ENCODE measurements at places on chromosomes 2 and 18.
A peak's percentile ranks its signal among the peaks of the same experiment; 100 is the strongest.

- peak; percentile 33 for DNase-seq
These were observed 2.5 kb downstream of the MERTK start for GRCh38 chr2:111900859-111901258.

DNA sequence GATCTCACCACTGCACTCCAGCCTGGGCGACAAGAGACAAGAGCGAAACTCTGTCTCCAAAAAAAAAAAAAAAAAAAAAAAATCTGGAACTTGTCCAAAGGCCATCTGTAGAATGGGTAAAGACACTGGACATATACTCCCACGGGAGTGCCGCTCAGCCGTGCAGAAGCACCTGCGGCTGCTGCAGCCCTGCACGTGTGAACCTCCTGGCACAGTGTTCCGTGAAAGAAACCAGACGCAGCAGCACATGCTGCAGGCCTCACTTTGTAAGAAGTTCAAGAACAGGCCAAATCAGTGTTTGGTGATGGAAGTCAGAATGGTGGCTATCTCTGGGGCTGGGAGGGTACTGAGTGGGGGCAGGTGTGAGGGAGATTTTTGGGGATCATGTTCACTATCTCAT, 6.5 kb downstream of the CHRND start:
- DNase-seq, result no peak

GRCh38 chr2:215367662-215368492, 56.0 kb downstream of the ATIC start:
- DNase-seq, result peak; percentile 62

- DNase-seq, result no peak
These were observed 50.2 kb downstream of the DCDC2C start for GRCh38 chr2:3753561-3753960.

- peak; percentile 96 for DNase-seq
These were observed 348.3 kb upstream of the DSEL start for GRCh38 chr18:67864677-67865340.

Data from fibroblast of skin of back (primary cell).